ENCODE measurements at places on chromosomes 7 and 10.

DNA sequence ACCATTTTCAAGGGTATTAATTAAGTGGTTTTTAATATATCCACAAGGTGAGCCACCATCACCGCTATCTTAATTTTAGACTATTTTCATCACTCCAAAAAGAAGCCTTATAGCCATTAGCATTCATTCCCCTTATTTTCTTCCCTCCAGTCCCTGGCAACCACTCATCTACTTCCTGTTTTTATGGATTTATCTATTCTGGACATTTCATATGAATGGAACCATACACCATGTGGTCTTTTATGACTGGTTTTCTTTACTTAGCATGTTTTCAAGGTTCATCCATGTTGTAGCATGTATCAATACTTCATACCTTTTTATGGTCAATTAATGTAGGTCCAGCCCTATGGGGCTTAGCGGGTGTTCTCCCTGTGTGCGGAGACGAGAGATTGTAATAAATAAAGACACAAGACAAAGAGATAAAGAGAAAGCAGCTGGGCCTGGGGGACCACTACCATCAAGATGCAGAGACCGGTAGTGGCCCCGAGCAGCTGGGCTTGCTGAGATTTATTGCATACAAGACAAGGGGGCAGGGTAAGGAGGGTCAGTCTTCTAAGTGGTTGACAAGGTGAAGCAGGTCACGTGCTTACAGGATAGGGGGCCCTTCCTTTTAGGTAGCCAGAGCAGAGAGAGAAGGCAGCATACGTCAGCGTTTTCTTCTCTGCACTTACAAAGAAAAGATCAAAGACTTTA, 14.6 kb downstream of the WBP1L start:
- no peak for DNase-seq

- no peak for DNase-seq
Observed at GRCh38 chr7:75727881-75728593, 10.7 kb downstream of the HIP1 start.

- no peak for DNase-seq
Observed at GRCh38 chr7:27967639-27968038, 213.0 kb downstream of the JAZF1 start.

- DNase-seq = no peak
Observed at GRCh38 chr10:14380746-14381145, 50.0 kb upstream of the FRMD4A start.

- no peak for DNase-seq
Observed at GRCh38 chr10:79932841-79933379, 16.0 kb downstream of the SFTPD start.

DNA sequence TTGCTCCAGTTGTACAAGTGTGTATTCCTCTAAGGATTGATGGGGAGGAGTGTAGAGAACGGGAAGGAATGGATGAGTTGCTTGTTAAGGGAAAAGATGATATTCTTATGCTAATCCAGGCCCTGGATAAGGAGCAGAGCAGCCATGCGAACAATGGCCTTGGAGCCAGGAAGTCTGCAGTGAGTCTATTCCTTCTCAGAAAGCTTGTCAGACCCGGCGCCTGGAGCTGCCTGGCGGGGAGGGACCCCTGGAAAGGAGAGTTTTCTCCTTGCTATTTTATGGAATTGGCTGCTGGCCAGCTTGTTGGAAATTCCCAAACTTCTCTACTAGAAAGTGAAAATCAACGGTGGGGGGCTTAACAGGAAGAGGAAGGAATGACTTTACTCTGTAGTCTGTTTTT, 89.1 kb downstream of the MMRN2 start:
- DNase-seq = no peak

All from activated CD8-positive, alpha-beta memory T cell treated with anti-CD3 and anti-CD28 coated beads for 1 hour (primary cell).